Thyroid gland (tissue), 4 donors: ENCODE measurements at places on chromosomes 5 and 9. TPM values are rescaled to one million over a fixed set of nuclear protein-coding genes. Genes with fewer than 3 reads are reported as not detected.

Gene FOXD4
- 0.89 TPM for total RNA-seq

Gene GPSM1
- 12.5 TPM for total RNA-seq

Gene ALAD
- total RNA-seq, result 23.5 TPM

Gene SPATA31E1
- total RNA-seq, result not detected

Gene FAM221B
- not detected for total RNA-seq

Gene PCA3
- total RNA-seq, result not detected

Gene GARIN3
- total RNA-seq, result not detected

Gene DMRT1
- 2.0 TPM for total RNA-seq

Gene GCNT4
- 1.8 TPM for total RNA-seq

Gene RAB14
- total RNA-seq, result 44.6 TPM

Gene RASGEF1C
- 0.58 TPM for total RNA-seq

DNA sequence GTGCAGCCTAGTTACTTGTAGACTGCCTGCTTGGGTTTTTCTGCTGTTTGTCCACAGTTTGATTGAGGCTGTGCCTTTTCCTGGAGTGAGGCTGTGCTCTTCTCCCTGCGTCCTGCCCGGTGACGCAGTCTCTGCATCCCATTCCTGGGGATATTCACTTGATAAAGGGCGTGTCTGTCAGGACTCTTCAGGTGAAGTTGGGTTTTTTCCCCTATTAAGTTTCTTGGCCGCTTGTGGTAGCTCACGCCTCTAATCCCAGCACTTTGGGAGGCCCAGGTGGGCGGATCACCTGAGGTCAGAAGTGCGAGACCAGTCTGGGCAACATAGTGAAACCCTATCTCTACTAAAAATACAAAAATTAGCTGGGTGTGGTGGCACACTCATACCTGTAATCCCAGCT lies 50.0 kb upstream of the SUSD3 start:
- no peaks in the 10 kb centered on the region for H3K27me3 ChIP-seq
- peaks cover 3% of the 10 kb centered on the region for H3K36me3 ChIP-seq
- peaks cover 29% of the 10 kb centered on the region for H3K4me1 ChIP-seq
- no peak overlapping the region for H3K4me3 ChIP-seq
- H3K27ac ChIP-seq, result peak overlapping the region; percentile 49

- H3K27ac ChIP-seq, result no peak overlapping the region
- H3K36me3 ChIP-seq, result no peaks in the 10 kb centered on the region
- H3K27me3 ChIP-seq, result no peaks in the 10 kb centered on the region
- H3K4me1 ChIP-seq, result no peaks in the 10 kb centered on the region
- no peak overlapping the region for H3K4me3 ChIP-seq
Measured at GRCh38 chr5:138065102-138065501, 18.7 kb upstream of the WNT8A start.

- H3K27me3 ChIP-seq, result no peaks in the 10 kb centered on the region
- no peak overlapping the region for H3K4me3 ChIP-seq
- no peak for DNase-seq
- no peaks in the 10 kb centered on the region for H3K36me3 ChIP-seq
- H3K27ac ChIP-seq, result no peak overlapping the region
Measured at GRCh38 chr5:142290577-142291299, 34.1 kb downstream of the SPRY4 start.

DNA sequence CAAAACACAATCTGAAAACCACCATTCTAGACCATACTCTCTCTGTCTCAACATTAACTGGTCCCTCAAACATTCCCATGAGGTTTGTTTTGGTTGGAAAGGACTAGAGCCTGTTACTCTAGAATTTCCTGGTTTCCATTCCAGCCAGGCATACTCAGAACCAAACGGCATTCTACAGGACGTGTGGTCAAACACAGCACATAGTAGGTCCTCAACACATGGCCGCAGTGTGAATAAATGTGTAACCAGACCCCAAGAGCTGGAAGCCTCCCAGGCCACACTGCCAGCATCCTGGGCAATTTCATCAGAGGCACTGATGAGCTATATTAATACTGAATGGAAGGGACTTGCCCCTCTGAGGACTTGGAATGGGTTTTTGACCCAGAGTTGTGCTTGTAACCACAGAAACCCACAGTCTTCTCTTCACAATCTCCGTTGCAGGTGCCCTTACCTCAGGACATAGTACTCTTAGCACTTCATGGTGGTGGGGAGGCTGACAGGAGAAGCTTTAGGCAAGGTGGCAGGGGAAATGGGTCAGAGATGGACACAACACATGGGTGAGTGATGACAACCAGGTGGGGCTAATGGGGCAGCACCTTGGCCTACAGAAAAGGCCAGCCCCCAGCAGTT lies 66.0 kb downstream of the ZNF366 start:
- no peaks in the 10 kb centered on the region for H3K36me3 ChIP-seq
- peaks cover 44% of the 10 kb centered on the region for H3K4me1 ChIP-seq
- no peaks in the 10 kb centered on the region for H3K27me3 ChIP-seq
- H3K4me3 ChIP-seq, result no peak overlapping the region
- H3K27ac ChIP-seq, result no peak overlapping the region

- no peak for DNase-seq
- no peak overlapping the region for H3K27ac ChIP-seq
- no peaks in the 10 kb centered on the region for H3K36me3 ChIP-seq
- H3K27me3 ChIP-seq, result no peaks in the 10 kb centered on the region
- no peak overlapping the region for H3K4me3 ChIP-seq
- no peaks in the 10 kb centered on the region for H3K4me1 ChIP-seq
Measured at GRCh38 chr9:107480386-107480789, 9.2 kb downstream of the KLF4 start.

GRCh38 chr9:26406676-26407075 lies 485.9 kb downstream of the CAAP1 start:
- H3K27me3 ChIP-seq, result no peaks in the 10 kb centered on the region
- H3K4me1 ChIP-seq, result no peaks in the 10 kb centered on the region
- no peak overlapping the region for H3K4me3 ChIP-seq

GRCh38 chr9:111282845-111283244 lies 47.2 kb downstream of the OR2K2 start:
- H3K27ac ChIP-seq, result no peak overlapping the region
- no peak overlapping the region for H3K4me3 ChIP-seq
- no peaks in the 10 kb centered on the region for H3K36me3 ChIP-seq

GRCh38 chr5:82351754-82352145 lies 73.6 kb upstream of the RPS23 start:
- H3K27me3 ChIP-seq, result no peaks in the 10 kb centered on the region
- no peak overlapping the region for H3K4me3 ChIP-seq
- DNase-seq, result no peak

DNA sequence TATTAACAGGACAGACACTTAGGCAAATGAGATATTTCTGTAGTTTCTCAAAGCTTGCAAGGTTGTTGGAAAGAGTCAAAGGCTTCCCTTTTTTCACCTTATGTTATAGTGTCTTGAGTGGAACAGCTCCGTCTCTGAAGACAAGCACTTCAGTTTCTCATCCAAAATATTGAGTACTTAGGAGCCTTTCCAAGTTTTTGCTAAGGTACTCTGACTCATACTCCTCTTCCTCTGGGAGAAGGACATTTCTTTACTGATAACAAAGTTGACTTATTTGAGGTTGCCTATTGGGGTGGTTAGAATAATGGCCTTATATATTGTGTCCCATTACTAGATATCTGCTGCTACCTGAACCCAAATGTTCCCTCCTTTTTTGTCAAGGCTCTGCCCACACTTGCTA lies 869.6 kb downstream of the MAT2B start:
- no peaks in the 10 kb centered on the region for H3K27me3 ChIP-seq
- H3K27ac ChIP-seq, result no peak overlapping the region
- no peak for DNase-seq
- no peaks in the 10 kb centered on the region for H3K36me3 ChIP-seq
- H3K4me3 ChIP-seq, result no peak overlapping the region

GRCh38 chr9:63816751-63817621 lies 1468.0 kb downstream of the FOXD4L5 start:
- peak; percentile 87 for DNase-seq
- H3K4me1 ChIP-seq, result no peaks in the 10 kb centered on the region
- H3K27ac ChIP-seq, result no peak overlapping the region
- H3K27me3 ChIP-seq, result no peaks in the 10 kb centered on the region
- H3K36me3 ChIP-seq, result no peaks in the 10 kb centered on the region

- H3K27ac ChIP-seq, result no peak overlapping the region
- H3K27me3 ChIP-seq, result no peaks in the 10 kb centered on the region
- no peak overlapping the region for H3K4me3 ChIP-seq
Measured at GRCh38 chr9:85528607-85529006, 213.1 kb downstream of the AGTPBP1 start.

DNA sequence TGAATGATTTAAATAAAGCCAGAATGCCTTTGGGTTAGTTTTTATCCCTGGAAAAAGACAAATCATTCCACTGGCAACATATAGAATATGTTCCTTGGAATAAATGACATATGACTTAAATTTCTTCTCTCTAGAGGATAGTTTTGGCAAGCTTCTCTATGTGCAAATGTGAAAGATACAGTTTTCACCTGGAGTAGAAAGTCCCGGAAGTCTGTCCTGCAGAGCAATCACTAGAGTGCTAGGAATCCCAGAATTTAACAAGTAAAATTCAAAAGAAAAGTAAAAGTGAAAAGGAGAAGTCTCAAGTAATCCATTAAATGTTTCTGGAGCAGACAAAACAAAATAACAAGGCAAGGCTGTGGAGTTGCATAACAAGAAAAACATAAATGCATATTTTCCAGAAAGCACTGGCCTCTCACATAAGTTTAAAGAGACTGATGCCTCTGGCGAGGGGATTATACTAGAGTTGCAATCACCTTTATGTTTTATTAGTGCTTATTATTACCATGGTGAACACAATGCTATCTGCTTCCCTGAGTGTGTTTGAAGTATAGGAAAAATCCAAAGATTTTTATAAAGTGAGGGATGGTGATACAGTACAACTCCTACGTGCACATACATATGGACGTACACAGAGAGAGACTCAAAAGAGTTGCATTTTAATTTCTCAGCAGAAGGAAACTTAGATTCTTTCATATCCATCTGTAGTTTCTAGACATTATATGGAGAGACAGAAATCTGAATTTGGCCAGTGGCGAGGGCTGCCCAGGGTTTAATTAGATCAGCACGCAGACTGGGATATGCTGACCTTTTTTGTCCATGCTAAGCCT lies 188.3 kb upstream of the ANKRD55 start:
- no peak overlapping the region for H3K4me3 ChIP-seq
- H3K27me3 ChIP-seq, result no peaks in the 10 kb centered on the region
- H3K4me1 ChIP-seq, result peaks cover 26% of the 10 kb centered on the region
- no peak for DNase-seq
- H3K27ac ChIP-seq, result peak overlapping the region; percentile 69

DNA sequence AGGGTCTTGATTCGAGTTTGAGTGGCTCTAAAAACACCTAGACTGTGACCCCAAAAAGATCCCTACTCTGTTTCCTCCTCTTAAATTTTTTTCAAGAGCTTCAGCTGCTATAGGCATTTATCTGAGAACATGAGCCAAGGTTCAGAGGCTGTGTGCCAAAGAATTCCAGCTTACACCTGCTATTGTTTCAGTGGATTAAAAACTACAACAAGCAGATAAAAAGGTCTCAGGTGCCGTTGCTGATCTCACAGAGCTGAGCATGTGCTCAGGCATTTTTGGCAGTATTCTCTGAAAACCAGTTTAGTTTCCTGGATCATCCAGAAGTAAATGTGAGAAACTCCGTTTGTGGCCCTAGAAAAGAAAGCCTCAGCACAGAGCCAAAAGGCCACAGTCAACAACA lies 349.2 kb downstream of the DEPDC1B start:
- H3K4me3 ChIP-seq, result no peak overlapping the region
- H3K4me1 ChIP-seq, result peaks cover 16% of the 10 kb centered on the region
- H3K36me3 ChIP-seq, result no peaks in the 10 kb centered on the region
- no peaks in the 10 kb centered on the region for H3K27me3 ChIP-seq

DNA sequence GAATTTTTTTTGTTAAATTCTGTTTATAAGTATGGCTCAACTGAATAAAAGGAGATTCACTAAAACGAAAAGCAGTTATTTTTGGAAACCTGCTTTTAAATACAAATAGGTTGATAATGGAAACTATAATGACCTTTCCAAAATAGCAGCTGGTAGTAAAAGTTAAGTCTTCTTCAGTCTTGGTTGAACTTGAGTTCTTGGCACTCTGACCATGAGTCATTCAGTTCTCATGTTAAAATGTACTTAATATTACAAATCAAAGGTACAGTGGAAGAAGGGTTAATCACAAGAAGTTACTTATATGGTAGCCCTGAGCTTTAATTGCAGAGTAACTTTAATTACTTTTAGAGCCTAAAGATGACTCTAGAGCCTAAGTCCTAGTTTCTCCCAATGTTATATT lies 62.1 kb downstream of the KLF9 start:
- H3K27ac ChIP-seq, result no peak overlapping the region
- H3K4me1 ChIP-seq, result no peaks in the 10 kb centered on the region
- peaks cover 2% of the 10 kb centered on the region for H3K36me3 ChIP-seq
- DNase-seq, result no peak

DNA sequence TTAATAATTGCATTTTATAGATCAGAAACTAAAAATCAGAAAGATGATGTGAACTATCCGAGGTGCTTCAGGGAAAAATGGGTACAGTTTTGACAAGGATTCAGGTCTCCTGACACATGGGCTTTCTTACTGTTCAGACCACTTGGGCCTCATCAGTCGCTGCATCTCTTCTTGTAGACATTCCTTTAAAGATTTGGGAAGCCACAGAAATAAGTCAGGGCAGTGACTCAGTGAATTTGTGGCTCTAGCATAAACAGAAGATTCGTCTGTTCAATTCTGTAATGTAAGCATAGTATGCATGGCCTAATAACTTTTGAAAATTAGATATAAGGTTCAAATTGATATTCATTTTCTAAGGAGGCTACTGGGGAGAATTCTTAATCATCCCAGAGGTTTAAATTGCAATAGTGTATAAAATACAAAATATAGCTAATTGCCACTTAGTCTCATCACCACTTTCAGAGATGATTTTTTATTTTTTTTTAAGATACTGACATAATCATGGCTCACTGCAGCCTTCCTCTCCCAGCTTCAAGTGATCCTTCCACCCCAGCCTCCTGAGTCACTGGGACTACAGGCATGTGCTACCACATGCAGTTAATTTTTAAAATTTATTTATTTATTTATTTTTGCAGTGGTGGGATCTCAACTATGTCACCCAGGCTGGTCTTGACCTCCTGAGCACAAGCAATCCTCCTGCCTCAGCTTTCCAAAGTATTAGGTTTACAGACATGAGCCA lies 48.9 kb downstream of the RASEF start:
- H3K36me3 ChIP-seq, result no peaks in the 10 kb centered on the region
- no peak for DNase-seq
- no peaks in the 10 kb centered on the region for H3K27me3 ChIP-seq
- peaks cover 14% of the 10 kb centered on the region for H3K4me1 ChIP-seq

DNA sequence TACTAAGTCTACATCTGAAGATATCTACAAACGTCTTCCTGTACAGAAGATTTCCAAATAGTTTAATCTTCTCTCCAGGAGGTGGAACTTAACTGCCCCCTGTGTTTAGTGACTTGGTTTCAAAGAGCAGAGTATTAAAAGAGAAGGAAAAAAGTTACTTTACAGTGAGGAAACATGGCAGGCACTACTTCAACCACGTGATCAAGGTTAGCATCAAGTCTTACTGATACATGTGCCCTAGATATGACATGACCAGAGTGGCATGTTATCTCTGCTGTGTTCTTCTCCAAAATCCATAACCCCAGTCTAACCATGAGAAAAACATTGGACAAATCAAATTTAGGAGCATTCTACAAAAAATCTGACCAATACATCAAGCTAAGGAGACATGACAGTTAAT lies 125.8 kb downstream of the ADAMTS12 start:
- H3K4me1 ChIP-seq, result no peaks in the 10 kb centered on the region
- no peak for DNase-seq
- H3K36me3 ChIP-seq, result no peaks in the 10 kb centered on the region
- H3K27ac ChIP-seq, result no peak overlapping the region

GRCh38 chr5:154956712-154957111 lies 15.8 kb downstream of the MRPL22 start:
- no peak overlapping the region for H3K27ac ChIP-seq
- no peak for DNase-seq
- H3K36me3 ChIP-seq, result peaks cover 20% of the 10 kb centered on the region
- H3K27me3 ChIP-seq, result no peaks in the 10 kb centered on the region
- no peaks in the 10 kb centered on the region for H3K4me1 ChIP-seq
